ENCODE measurements at places on chromosomes 1 and 21.

GRCh38 chr21:34545079-34545884 lies 33.3 kb upstream of the KCNE1 start:
- peak; percentile 60 for DNase-seq

DNA sequence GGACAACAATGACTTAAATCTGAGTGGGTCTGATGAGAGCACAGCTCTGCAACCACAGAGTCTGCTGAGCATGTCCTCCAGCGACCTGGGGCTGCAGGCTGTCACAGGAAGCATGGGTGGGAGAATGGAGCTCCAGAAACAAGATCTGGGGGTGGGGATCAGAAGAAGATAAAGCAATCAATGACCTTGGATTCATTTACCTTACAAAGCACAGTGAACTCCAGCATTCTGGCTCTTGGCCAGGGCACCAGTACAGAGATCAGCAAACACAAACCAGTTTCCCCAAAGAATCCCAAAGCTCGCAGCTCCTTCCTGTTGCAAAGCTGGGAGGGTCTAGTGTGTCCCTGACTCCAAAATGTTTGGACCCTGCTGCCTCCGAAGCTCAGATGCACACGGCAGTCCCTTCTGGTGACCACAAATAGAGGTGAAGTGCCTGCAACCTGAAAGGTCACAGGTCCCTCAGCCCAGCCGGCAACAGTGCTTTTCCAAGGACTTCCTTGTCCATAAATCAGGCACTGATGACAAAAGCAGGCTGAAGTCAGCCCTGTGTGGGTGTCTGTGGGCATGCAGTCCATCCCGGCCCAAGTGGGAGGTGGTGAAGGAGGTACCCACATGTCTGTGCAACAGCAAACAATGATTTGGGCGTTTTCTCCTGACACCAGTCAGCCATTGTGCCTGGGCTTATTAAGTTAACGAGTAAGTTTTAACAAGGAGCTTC lies 76.1 kb downstream of the SH3BGR start:
- DNase-seq, result no peak

GRCh38 chr1:96159379-96159778 lies 562.2 kb upstream of the PTBP2 start:
- no peak for DNase-seq

DNA sequence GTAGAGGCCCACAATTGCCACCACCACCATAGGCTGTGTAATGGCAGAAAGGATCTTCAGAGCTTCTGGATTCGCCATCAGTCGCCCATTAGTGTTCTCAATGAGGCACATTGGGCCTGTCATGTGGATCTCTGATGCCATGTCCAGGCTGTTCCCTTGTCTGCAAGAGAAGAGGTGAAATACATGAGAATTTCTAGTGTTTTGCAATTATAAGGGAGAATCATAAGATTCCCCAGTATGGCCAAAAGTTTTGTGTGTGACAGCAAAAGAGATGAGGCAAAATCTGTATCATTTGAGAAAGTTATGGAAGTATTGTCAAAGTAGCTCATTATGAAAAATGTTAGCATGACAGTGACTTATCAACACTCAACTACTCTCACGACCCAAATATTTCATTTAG lies 1.9 kb downstream of the GBP1 start:
- DNase-seq, result no peak

- no peak for DNase-seq
Measured at GRCh38 chr1:72482736-72483413, 200.5 kb upstream of the NEGR1 start.

- DNase-seq, result no peak
Measured at GRCh38 chr1:29195881-29196291, 14.2 kb upstream of the SRSF4 start.

- no peak for DNase-seq
Measured at GRCh38 chr1:205444931-205445645, 10.8 kb downstream of the BLACAT1 start.
